Inflammatory macrophage treated with lipopolysaccharide for 4 hours (primary cell): ENCODE measurements at places on chromosomes 3 and 15.

DNA sequence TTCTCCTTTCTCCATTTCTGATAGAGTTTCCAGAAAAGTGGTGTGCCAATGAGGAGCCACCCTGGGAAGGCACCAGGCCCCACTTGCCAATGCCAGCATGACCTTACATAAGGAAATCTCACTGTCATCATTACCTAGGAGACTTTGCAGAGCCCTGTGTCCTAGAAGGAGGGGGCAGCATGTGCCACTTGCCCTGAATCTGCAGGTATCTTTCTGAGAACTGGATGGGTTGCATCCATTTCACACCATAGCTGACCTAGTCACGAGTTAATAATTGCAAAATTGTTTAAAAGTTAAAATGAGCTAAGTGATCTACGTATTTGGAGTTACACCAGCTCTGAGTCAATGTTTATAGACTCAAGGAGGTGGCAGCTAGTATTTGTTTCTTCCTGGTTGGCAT is 14.3 kb downstream of the CA12 start:
- no peak for DNase-seq

DNA sequence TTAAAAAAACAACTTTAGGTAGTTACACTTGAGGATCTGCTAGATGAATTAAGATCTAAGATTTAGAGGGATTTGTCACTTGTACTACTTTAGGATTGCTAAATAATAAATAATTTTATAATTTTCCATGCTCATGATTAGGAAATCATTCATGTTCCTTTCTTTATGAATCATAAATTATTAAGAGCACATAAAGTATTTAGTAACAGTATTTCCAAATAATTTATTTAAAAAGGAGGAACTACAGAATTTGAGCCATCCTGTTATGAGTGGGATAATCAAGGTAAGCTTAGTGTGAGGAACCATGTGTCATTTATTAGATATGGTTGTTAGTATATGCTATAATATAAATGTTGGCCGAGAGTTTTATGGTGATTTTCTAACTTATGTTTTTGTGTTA is 37.5 kb upstream of the C3orf38 start:
- peak; percentile 69 for DNase-seq

DNA sequence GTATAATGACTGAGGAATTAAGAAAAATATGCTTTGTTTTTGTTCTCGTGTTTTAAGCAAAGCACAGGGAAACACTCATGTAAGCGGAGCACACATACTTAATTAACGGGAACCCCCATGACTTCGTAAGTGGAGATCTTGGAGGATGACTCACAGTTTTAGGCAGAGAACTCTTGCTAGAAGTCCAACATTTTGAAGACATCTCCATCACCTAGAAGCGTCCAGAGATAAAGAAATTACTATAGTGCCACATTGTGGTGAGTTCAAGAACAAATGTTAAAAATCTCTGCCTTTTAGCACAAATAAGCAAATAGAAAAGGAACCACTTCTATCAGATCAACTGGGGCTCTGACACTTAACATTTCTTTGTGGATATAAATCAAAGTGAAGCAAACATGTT is 194.1 kb upstream of the ARHGEF26 start:
- no peak for DNase-seq

- no peak for DNase-seq
Measured at GRCh38 chr3:3053974-3054373, 56.2 kb downstream of the IL5RA start.

GRCh38 chr3:68006646-68007045 is 352.2 kb upstream of the SUCLG2 start:
- no peak for DNase-seq

DNA sequence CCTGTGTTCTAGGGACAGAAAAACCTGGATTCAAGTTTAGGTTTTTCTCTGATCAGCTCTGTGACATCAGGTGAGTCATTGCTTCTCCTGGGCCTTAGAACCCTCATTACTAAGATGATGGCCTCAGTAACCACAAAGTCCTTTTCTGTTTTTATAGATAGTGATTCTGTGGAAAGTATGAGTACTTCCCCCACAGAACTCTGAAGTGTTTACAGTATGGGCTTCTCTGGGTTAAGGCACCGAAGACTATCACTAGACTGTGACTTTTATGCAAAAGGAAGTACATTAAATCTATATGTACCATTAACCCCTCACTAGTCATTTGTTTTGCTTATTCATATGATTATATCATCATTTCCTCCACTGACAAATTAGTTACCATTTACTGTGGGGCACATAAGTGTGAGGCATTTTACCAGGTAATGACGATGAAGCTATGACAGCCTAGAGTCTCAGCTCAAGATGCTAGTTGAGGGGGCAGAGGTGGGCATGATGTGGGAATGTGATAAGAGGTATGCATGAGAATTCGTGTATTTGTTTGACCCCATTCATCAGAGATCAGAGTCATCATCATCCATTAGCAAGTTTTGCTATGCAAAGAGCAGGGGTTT is 15.0 kb upstream of the RORA start:
- no peak for DNase-seq

DNA sequence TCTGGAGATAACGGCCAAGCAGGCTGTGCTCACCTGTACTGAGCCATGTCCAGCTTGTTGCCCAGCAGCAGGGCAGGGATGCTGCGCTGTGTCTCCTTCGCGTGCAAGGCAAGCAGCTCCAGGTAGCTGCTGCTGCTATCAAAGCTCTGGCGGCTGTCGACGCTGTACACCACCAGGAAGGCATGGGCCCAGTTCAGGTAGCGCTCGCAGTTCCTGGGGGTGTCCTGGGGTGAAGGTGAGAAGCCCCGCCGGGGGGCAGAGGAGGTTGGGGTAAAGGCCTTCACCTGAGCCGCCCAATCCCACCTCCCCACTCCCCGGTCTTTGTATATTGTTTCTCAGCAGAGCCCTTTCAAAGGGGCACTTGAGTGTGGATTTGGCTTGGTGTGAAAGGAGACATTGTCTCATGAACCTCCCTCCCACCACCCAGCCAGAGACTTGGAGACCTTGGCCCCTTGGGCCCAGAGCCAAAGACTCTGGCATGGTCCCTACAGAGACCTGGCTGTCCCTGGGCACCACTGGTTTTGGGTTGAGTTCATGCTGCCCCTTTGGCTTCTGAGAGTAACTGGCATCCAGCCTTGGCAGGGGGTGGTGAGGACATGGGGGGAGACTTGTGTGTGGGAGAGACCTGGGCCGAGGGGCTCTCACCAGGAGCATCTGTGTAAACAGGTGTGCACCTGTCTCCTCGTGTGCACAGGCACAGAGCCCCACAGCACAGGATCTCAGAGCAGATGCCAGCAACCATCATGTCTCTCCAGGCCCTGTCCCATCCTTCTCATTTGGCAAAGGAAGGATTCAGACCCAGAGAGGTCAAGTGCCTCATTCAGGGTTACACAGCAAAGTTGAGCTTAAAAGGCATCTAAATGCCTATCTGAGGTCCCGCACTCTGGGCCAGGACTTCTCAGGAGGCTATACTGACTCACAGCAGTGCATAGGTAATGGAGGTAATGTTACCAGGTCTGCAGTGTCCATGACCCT is 9.1 kb downstream of the RASL12 start:
- DNase-seq = no peak

DNA sequence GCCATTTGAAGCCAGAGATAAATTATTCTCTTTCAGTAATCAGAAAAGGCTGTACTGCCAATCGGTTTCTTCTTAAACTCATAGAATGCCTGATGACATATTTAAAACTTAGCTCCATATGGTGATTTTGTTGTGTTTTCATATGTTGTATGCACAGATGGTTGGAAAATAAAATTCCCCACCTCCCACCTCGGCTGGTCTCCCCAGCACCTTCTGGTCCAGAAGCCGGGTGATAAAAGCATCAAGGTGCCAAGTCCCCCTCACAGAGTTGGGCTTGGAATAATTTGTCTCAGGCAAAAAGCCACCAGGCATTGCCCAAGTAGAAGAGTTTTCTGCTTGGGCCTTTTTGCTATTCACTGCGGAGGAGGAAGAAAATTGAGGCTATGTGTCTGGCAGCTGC is 18.4 kb downstream of the LARS2 start:
- no peak for DNase-seq

DNA sequence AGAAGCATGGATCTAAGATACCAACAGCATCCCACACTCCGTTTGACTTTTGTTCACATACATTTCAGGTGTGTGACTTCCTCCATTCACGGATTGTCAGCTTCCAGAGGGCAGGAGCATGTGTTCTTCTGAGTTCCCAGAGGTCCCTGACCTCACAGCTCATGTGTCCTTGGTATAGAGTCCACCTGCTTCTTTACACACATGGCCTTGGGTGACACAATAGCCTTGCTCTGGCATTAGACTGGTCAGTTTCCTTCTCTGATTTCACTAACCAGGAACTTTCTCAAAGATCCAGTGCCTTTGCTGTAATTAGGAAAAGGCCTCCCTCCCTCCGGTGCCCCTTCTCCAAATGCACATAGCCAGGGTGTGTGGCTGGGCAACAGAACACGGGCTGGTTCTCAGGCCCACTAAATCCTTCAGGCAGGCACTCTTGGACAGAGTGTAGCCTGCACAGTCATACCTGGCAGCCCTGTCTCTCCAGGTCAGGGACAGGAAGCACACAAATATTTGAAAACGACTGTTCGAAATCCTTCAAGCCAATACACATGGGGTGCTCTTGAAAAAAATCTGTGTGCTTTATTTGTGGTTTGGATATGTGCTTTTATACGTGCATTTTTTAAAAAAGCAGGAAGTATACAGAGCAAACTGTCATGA is 81.1 kb downstream of the TRIM42 start:
- no peak for DNase-seq

DNA sequence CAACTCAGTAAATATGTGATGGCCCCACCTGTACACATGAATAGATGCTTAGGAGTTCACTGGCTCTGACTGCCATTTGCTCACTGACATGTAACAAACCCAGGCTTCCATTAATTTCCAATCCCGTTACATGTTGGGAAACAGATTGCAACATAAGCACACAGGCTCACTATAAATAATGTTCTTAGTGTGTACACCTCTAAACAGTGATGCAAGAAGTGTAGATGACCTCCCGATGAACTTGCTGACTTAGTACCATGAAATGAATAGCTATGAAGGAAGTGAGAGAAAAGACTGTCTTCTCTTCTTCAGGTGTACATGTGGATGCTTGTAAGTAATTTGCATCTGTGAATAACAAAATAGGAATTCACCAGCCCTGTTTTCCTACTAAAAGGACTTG is 21.4 kb upstream of the FSIP1 start:
- DNase-seq = no peak

DNA sequence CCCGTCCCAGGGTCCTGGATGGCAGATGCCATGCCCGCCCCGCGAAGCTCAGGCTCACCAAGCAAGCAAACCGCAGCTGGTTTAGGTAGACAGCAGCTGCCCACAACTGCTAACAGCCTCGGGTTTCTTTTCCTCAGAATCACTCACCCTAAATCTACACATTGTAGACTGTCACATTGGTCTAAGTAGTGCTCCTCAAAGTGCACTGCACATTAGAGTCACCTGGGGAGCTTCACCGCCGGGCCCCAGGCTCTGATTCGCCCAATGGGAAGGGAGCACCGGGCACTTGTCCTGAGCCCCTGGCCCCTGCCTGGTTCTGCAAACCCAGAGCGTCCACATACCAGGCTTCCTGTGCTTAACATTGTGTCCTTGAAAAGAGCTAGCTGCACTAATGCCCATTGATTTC is 752 bp downstream of the OCA2 start:
- DNase-seq = no peak

GRCh38 chr3:13518516-13518953 is 30.4 kb upstream of the FBLN2 start:
- no peak for DNase-seq

DNA sequence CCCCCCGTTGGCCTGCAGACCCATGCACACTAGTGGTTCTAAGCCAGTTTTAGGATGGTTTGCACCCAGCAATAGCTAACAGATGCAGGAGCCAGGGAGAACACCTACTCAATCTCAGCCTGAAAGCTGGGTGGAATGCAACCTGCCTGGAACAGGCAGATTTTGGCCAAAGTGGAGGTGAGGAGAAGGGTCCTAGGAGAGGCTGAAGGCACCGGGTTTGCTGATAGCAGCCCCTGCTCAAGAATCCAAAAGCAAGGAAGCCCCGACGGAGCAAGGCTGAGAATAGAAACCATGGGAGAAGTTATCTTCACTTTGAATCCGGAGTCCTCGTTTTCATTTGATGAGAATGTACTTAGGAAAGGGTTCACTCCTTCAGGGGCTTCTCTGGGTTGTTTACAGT is 9.9 kb downstream of the RRP9 start:
- no peak for DNase-seq

GRCh38 chr3:49535971-49536874 is 18.1 kb upstream of the BSN start:
- DNase-seq = no peak

DNA sequence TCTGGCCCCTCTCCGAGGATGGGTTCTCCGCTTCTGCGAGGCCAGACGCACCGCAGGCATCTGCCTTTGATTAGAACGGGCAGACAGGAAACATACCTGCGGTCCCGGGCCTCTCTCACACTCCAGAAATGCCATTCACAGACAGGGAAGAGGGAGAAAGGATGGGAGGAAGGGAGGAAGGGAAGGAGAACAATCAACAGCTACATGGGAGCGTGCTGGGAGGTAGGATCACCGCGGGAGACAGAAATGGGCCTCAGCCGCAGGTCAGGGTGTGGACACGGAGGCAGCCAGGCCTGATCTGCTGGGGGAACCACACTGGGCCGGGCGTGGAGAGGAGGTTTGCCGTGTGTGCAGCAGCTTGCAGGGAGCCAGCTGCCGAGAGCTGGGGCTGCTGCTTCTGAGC is 90.7 kb upstream of the RGMA start:
- no peak for DNase-seq

DNA sequence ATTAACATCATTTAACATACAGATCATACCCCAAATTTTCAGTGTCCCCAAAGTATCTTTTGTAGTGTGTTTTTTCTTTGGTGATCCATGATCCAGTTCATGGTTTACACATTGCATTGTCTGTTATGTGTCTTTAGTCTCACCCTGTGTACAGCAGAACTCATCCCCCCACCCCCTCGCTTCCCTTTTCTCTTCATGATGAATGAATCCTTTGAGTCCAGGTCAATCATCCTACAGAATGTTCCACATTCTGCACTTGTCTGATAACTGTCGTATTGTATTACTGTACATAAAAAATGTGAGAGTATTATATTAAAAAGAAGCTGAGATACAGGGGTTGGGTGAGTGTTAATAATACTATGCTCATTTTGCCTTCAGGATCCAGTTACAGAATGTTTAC is 14.6 kb upstream of the NIT2 start:
- no peak for DNase-seq

- DNase-seq = no peak
Measured at GRCh38 chr3:72574144-72574543, 274.1 kb downstream of the SHQ1 start.

- peak; percentile 46 for DNase-seq
Measured at GRCh38 chr15:94306700-94307650, 75.6 kb downstream of the MCTP2 start.

DNA sequence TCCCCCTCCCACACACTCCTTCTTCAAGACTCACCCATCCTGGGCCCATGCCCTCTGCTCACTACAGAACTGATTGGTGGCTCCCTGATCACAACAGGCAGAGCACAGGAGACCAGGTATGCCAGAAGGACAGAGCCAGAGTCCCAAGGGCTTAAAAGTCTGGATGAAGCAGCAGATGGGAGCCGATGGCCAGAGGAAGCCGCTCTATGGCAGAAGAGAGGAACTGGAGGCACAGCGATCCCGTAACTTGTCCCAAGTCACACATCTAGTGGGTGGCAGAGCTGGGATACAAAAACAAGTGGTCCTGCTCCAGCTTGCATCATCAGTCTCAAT is 20.7 kb downstream of the ITGA11 start:
- DNase-seq = no peak
